Pulmonary artery endothelial cell (primary cell): ENCODE measurements at places on chromosomes 2 and 18. TPM values are rescaled to one million over a fixed set of nuclear protein-coding genes. Genes with fewer than 3 reads are reported as not detected.

Gene SPATA3
- total RNA-seq, result not detected in 2 replicates

Gene FIGN
- 0.99 and 1.4 TPM in 2 replicates for total RNA-seq

Gene SPP2
- total RNA-seq, result not detected in 2 replicates

Gene CFLAR
- 228 and 323 TPM in 2 replicates for total RNA-seq

Gene RTP5
- not detected in 2 replicates for total RNA-seq

Gene KATNAL2
- total RNA-seq, result 0.33 and 0.63 TPM in 2 replicates

Gene DCDC2C
- not detected in 2 replicates for total RNA-seq

Gene IL1RL1
- total RNA-seq, result 108 and 144 TPM in 2 replicates

Gene MYCN
- 0.46 and 3.1 TPM in 2 replicates for total RNA-seq

Gene ICOS
- total RNA-seq, result not detected in 2 replicates

Gene COL3A1
- total RNA-seq, result 0.92 and 7.3 TPM in 2 replicates

GRCh38 chr2:149719695-149720094, 132.1 kb upstream of the MMADHC start:
- DNase-seq, result no peak

DNA sequence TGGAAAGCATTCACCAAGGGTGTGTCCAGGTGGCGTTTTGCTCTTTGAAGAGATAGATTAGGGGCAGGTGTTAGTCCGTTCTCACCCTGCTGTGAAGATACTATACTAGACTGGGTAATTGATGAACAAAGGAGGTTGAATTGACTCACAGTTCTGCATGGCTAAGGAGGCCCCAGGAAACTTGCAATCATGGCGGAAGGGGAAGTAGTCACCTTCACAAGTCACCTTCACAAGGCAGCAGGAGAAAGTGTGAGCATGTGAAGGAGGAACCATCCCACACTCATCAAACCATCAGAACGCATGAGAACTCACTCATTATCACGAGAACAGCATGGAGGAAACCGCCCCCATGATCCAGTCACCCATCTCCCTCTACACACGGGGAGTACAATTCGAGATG, 135.7 kb upstream of the NFATC1 start:
- DNase-seq, result no peak

- peak; percentile 48 for DNase-seq
These were observed 47.3 kb upstream of the NDUFV2 start for GRCh38 chr18:9055185-9055584.

- DNase-seq, result no peak
These were observed 22.6 kb downstream of the PLEK start for GRCh38 chr2:68387408-68388350.

GRCh38 chr2:1674766-1675397, 69.4 kb downstream of the PXDN start:
- DNase-seq, result no peak

- DNase-seq, result no peak
These were observed 398.2 kb upstream of the TRIB2 start for GRCh38 chr2:12318427-12319057.

DNA sequence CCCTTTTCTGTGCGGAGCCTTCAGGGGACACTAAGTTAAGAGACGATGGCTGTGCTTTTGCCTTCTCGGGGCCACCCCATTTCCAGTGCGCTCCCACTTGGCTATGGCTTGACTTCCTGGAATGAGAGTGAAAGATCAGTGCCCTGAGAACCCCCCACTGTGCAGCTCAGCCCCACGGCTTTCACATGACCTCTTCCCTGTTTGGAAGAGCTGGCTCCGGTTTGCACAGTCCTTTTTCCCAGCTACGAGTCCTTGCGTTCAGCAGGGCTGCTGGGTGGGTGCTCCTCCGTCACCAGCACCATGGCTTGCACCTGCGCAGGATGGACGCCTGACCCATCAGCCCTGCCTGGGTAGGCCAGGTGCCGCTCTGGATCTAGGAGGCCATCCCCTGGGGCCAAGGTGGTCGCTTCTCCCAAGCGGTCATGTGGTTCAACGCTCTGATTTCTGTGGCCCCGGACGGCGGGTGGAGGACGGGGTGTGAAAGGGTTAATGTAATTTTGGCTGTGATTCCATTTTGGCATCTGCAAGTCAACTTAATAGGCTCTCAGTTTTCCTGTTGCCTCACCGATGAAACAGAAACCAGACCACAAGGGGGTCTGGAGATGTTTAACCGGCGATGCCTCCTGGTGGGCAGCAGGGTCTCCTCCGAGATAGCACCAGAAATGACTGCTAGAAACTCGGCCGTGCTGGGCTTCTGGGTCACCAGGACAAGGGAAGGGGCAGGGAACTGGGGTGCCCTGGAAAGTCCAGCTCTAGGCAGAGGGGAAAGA, 113.1 kb upstream of the HAAO start:
- DNase-seq, result no peak

GRCh38 chr2:56812432-56812831, 628.6 kb downstream of the CCDC85A start:
- DNase-seq, result no peak

DNA sequence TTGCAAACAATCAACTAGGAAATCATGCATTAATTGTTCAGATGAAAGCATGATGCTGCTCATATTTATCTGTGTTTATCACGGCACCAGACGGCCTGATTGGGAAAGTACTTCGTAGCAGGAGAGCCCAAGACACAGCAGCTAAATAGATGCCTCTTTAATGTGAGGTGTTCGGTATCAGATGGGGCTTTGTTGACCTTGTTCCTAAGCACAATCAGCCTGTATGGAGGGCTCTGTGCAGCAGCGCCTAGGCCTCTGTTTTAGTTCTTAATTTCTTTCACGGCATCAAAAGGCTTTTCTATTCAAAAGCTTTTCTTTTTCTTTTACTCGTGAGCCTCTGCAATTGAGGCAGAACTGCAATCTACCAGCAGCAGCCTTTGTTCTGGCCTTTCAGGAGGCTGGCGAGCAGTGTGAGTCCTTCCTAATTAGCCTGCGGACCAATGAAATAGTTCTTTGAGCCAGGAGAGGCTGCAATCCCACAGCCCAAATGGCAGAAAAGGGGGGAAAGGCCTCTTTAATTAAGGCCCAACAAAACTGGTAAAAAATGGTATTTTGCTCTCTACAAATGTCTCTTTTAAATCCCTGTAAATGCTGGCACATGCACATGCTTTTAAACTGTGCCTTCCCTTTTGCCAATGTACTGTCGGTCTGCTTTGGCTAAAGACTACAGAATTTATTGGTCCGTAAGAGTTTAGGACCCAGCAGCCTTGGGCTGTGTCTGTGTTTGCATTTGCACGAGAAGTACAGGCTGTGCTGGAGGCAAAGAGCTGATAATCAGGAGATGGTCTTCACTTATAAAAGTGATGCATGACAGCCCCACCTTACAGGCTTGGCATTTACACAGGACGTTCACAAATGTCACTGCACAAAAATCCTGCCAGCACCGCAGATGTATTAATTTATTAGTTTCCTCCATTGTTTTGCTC, 159.6 kb downstream of the RND3 start:
- no peak for DNase-seq

DNA sequence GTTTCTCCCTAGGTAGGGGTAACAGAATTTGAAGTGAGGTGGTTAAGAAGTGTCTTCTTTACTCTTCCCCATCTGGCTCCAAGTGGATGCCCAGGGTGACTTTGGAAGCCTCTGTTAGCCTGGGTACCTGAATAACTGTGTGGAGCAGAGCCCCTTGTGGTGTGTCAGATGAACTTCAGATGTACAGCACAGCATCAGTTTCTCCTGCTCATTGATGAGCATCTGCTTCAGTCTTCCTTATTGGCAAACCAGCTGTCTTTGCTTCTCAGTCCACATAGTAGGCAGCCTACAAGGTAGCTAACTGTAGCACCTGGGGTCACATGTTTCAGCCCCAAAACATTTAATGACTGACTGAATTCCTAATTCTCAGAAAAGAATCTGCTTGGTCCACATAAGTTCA, 56.2 kb upstream of the ATP8B1 start:
- DNase-seq, result no peak

GRCh38 chr18:57941841-57942489, 102.1 kb upstream of the NEDD4L start:
- DNase-seq, result no peak

GRCh38 chr2:236052926-236053821, 115.0 kb downstream of the GBX2 start:
- no peak for DNase-seq

GRCh38 chr18:78675231-78675630, 304.4 kb upstream of the SALL3 start:
- no peak for DNase-seq

GRCh38 chr2:224551693-224552092, 33.5 kb downstream of the CUL3 start:
- no peak for DNase-seq

DNA sequence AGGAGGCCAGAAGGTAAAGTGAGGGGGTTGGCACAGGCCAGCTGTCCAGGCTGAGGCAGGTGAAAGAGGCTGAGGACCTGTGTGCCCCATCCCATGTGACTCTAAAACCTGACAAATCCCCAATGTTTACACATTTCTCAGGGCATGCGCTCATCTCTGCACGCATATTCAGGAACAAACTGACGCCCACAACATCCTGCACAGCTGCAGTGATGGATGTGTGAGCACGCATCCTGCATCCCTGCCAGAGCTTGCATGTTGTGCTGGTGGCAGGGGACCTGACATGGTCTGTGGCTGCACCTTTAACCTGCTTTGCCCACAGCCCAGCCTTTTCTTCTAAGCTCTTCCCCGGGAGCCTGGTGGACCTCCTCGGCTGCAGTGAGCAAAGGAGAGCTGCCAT, 83.1 kb downstream of the FBXO15 start:
- no peak for DNase-seq

DNA sequence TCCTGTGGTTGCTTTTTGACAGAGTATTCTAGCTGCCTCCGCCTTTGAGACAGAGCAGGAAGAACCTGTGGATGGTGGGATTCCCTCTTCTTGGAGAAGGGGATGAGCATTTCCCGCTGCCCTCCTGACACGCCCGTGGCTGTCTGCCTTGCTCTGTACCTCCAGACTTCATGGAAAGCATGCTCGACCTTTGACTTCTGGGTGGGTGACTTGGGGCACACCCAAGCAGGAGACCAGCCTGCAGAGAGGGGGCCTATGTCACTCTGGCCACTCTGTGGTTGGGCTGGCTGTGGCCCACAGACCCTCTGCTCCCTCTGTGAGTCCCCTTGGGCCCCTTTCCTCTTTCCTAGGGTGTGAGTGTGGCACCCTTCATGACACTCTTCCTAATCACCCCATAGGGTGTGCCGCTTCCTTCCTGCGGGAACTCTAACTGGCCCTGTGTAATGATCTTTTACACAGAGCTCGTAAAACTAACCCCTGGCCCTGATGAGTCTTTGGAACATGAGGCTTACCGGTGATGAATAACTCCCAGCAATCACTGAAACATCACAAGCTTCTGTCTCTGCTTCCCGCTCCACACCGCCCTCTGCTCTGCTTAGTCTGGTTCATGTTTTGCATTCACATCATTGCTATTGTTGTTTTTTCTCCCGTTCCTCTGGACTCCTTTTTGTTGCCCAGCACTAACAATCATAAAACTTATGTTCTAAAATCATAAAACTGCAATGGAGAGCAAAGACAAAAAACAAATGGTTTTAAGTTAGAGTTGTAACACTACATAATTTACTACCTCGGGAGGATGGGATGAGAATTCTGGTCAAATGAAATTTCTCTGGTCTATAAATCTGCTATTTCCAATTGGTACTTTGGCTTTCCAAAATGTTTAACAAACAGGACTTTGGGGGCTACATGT, 101.1 kb downstream of the SH3YL1 start:
- DNase-seq, result no peak

- no peak for DNase-seq
These were observed 142.4 kb downstream of the SOCS6 start for GRCh38 chr18:70431203-70431624.

DNA sequence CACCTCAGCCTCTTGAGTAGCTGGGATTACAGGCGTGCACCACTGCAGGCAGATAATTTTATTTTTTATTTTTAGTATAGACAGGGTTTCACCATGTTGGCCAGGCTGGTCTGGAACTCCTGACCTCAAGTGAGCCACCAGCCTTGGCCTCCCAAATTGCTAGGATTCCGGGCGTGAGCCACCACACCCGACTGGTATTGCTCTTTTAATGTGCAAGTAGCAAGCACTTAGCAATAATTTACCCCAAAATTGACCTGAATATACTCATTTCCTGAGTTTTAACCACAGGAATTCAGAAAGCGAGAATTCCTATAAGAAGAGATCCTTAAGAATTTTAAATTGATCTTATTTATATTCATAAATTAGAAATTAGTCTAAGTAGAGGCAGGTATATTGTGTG, 169.1 kb downstream of the CDH2 start:
- no peak for DNase-seq

- no peak for DNase-seq
These were observed 597 bp upstream of the TEKT4 start for GRCh38 chr2:94870440-94871225.

DNA sequence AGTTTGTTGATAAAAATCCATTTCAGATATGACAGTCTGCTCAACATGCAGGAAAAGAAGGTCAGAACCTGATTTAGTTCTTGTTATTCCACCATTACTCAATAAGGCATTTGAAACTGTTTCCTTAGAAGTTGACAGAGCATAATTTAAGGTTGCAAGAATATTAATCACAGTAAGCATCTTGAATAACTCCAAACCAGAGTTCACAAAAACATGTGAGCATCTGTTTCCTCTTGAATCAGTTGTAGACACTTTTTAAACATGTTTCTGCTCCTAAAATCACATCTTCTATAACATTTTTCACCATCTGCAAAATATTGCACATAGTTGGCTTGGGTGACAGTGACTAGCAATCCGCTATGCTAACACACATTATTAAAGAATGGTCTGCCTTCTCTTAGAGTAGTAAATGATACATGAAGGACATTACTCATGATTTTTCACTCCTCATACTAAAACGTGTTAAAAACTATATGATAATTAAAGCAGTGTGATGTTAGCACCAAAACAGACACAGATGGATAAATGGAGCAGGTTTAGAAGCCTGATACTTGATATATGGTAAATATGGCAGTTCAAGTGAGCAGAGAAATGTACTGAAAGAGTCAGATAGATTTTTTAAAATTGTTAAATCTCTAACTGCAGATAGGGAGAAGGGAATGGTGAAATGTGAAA, 30.3 kb downstream of the AKAIN1 start:
- DNase-seq, result no peak

- DNase-seq, result no peak
These were observed 159.9 kb downstream of the PRPF40A start for GRCh38 chr2:152557273-152557888.

DNA sequence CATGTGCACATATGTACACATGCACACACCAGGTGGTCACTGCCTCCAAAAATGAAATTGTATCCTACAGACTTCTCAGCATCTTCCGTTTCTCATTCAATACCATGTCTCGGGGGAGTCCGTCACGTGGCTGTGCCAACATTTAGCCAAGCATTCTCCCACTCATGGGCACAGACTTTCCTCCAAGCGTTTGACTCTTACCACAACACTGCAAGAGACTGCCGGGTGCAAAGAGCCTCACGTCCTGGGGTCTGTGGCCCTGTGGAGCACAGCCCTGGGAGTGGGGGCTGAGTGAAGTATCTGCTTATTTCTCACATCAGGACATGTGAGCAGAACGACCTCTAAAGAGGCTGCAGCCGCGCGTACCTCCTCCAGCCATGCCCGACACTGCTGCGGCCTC, 28.0 kb downstream of the HDAC4 start:
- DNase-seq, result no peak

GRCh38 chr2:158024288-158024898, 77.3 kb upstream of the UPP2 start:
- DNase-seq, result no peak
